ENCODE measurements at places on chromosomes 5 and 9.

GRCh38 chr5:79743846-79744605 is 54.4 kb downstream of the CMYA5 start:
- DNase-seq = no peak

GRCh38 chr5:92775711-92776615 is 805.1 kb downstream of the NR2F1-AS1 start:
- no peak for DNase-seq

- no peak for DNase-seq
Observed at GRCh38 chr9:121633119-121633714, 18.2 kb upstream of the DAB2IP start.

- no peak for DNase-seq
Observed at GRCh38 chr5:158451993-158452672, 593.2 kb upstream of the CLINT1 start.

- no peak for DNase-seq
Observed at GRCh38 chr9:136086213-136086881, 8.7 kb downstream of the NACC2 start.

- DNase-seq = no peak
Observed at GRCh38 chr9:76203373-76203772, 190.9 kb downstream of the RFK start.

GRCh38 chr5:170164921-170165320 is 59.2 kb downstream of the FOXI1 start:
- DNase-seq = no peak

- DNase-seq = no peak
Observed at GRCh38 chr9:123697686-123698085, 232.2 kb downstream of the DENND1A start.

- no peak for DNase-seq
Observed at GRCh38 chr5:134143431-134143830, 28.9 kb downstream of the TCF7 start.

- no peak for DNase-seq
Observed at GRCh38 chr5:55278778-55279177, 28.7 kb downstream of the DHX29 start.

GRCh38 chr9:134130503-134131375 is 5.1 kb upstream of the WDR5 start:
- no peak for DNase-seq

DNA sequence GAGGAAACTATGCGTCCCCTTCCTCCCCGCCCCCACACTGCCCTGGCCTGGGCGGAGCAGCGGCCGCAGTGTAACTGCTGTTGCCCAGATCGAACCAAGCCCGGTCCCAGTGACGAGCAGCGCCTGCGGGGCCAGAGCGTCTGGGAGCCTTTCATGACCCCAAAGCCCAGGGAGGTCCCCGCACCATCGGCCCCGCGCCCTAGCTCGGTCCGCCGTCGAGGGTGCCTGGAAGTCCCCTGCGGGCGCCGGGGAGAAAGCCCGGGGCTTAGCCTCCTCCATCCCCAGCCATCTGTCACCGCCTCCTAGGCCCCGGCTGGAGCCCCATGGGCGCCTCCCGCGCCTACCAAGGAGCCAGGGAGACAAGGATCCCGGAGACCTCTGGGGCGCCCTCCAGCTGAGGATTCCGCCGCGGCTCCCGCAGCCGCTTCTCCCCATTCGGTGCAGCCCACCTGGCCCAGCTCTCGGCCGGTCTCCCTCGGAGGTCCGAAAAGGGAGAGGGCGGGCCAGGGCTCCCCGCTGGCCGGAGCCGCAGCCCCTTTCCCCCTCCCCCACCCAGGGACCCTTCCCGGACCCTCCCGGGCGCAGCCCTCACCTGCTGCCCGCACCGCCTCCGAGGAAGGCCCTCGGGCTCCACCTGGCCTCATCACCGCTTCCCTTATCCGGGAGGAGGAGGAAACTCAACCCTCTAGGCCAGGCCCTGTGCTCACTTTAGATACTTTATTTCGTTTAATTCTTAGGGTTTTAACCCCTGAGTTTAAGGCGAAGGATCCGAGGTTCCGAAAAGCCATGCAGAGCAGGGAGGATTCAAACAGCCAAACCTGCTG is 45.6 kb downstream of the APTX start:
- no peak for DNase-seq

DNA sequence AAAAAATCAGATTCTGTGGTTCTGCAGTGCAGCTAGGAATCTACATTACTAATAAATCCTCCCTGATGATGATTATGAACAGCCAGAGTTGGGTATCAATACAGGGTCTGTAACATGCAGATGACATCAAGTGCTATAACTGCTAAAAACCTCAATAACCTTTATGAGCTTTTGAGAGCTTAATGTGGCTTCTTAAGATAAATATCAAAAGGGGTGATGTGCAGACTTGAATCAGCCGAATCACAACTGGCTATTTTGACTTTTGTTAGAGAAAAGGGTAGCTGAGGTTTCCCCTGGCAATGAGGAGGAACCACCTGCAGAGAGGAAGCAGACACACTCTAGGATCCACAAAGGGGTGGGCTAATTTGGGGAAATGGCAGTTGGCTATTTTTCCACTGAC is 30.2 kb downstream of the CAPSL start:
- DNase-seq = no peak

DNA sequence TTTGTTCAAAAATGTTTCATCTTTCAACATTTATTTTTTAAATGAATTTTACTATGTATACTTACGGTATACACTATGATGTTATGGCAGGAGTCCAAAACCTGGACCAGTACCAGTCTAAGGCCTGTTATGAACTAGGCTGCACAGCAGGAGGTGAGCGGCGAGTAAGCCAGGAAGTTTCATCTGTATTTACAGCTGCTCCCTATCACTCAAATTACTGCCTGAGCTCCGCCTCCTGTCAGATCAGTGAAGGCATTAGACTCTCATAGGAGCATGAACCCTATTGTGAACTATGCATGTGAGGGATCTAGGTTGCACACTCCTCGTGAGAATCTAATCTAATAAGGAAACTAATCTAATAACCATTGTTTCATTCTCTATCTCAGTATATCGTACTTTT is 715.5 kb upstream of the PTPRD start:
- DNase-seq = no peak

- DNase-seq = no peak
Observed at GRCh38 chr5:23440703-23441102, 66.7 kb upstream of the PRDM9 start.

DNA sequence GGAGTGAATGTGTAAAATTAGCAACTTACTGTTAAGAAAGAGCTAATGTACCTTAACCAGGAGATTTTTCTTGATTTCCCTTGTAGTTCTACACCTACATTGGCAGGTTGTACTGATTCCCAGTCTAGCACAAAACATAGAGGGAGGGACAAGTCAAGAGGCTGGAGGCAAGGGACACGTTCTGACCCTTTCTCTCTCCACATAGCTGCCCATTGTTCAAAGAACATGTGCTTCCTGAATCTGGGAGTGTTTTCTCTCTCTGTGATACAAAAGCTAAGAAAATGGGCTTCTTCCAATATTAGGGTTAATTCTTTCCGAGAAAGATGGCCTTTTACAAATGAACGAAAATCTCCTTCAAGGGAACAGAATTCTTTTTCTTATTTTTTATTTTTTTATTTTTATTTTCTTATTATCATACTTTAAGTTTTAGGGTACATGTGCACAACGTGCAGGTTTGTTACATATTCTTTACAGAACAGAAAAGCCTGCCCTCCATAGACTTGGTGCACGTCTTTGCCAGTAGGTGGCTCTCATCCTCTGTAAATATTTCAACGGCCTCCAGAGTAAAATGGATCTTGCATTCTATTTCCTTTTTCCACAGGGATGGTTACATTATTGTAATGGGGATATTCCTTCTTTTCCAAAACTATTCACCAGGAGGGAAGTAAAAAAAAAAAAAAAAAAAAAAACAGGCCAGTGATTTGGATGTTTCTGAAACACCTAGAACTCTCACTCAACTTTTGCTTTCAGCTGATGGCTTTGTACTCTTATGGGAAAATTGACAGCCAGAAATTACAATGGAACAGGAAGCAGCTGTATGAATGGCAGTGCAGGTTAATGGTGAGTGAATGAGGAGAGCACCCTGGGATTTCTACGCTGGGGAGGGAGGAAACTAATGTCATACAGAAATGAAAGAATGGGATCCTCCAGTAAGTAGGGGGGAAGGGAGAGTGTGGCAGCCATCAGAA is 13.1 kb upstream of the IFNA5 start:
- DNase-seq = peak; percentile 14

GRCh38 chr5:1817261-1818043 is 16.2 kb downstream of the NDUFS6 start:
- no peak for DNase-seq

DNA sequence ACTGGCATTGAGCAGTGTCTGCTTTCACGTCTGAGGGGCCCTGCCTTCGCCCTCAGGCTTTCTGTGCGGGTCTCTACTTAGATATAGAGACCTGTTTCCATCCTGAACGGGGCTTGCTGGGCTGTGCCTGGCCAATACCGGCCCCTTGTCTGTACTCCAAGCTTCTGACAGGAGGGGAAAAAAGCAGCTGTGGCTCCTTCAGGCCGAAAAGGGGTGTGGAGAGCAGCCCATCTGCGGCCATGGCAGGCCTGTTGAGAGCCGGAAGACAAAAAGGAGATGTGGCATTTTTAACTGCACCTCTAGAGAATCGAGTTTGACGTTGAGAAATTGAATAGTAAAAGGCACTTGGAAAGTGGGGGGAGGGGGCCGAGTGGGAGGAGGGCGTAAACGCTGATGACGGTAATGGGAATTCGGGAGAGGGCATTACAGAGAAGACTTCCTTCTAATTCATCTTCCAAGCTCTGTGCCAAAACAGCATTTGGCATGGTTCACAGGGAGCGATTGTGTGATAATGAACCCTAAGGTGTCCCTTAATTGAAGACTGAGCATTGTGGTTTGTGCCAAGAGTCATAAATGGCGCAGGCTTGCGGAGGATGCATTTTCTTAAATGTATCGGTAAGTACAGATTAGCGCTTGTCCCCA is 25.1 kb upstream of the PRDM12 start:
- no peak for DNase-seq

DNA sequence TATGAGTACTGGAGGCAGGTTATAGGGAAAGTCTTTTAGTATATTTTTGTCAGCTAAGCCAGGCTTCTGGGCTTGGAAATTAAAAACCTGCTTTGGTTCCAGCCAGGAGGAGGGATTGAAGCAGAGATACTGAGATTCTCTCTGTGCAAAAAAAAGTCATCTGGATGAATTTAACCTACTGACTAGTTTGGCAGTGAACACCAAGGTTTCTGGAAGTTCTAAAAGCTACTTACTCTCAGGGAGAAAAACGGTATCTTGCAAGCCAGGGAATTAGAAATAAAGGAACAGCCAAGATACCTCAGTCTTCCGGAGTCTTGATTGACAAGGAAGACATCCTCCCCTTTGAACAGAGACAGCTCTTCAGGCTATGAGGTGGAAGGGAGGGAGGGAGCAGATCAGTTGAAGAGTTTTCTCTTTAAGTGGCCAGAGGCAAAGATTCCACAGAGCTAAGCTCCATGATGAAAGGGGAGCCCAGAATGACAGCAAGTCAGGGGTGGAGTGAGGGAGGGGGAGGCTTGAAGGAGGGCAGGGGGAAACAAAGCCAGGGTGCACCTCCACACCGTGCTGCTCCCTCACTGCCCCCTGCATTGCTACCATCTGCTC is 8.3 kb upstream of the ZBTB34 start:
- no peak for DNase-seq

DNA sequence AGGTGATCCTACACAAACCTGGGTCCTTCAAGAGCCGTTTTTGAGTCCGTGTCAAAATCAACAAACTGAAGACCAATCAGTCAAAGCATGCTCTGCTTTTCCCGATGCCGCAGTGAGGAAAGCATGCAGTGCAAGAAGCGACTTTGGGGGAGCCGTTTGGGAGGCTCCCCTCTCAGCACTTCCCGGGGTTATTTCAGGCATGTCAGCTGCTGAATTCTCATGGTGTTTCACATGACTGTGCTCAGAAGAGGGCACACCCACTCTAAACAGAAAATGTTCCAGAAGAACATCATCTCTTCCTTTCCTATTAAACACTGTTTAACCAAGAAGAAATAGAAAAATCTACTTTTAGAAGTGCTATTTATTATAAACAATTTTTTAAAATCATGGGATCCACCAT is 125.5 kb downstream of the EPB41L4A start:
- no peak for DNase-seq

DNA sequence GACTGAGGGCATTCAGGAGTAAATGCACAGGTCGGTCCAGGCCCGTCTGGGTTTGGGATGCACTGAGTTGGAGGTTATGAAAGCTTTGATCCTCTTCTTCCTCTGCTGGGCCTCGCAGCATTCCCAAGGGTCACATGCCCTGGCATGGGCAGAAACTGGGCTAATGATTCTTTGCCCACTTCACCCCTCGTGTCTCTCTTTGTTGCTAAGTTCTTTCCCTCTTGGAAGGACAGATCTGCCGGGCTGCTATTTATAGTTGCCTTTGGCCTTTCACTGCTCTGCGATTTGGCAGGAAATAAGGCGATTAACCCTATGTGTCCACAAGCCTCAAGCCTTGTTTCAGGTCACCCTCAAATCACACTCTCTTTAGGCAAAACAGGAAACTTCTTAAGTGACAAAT is 66.9 kb downstream of the ENTREP1 start:
- no peak for DNase-seq

GRCh38 chr9:83434254-83434653 is 103.9 kb downstream of the FRMD3 start:
- DNase-seq = no peak

GRCh38 chr5:59506285-59506877 is 387.1 kb downstream of the PDE4D start:
- DNase-seq = no peak

GRCh38 chr5:137352095-137352494 is 147.0 kb downstream of the SPOCK1 start:
- DNase-seq = no peak

DNA sequence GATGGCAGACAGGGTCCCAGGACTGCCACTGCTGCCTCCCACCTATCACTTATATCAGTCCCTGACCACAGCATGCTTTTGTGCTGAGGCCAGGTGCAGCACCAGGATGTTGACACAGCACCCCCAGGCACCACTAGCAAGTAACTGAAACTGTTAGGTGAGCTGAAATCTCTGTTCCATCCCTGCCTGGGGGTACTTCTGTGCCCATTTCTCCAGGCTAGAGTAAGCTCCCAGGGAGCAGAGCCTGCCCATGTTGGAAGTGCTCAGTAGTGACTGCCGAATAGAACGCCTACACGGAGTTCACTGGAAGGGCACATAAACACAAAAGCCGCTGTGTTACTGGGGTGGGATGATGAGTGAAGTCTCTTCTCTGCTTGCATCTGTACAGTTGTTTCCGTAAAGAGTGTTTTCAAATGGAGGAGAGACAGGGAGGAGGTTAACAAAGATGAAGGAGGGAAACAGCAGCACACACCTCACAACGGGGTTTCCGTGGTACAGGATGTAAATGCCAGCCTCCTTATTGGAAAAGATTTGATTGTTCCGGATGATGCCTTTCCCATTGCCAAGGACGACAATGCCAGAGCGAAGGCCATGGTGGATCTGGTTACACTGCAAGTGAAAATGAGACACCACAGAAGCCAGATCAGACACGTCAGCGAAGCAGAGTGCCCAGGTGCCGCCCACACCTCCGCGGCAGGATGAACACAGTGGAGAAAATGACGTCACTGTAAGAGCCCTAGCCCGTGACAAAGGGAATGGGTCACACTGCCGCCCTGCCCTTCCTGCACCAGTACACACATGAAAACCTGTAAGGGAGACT is 43.1 kb downstream of the POLR1E start:
- peak; percentile 62 for DNase-seq

- no peak for DNase-seq
Observed at GRCh38 chr5:81638471-81638870, 112.4 kb downstream of the SSBP2 start.

All from effector CD4-positive, alpha-beta T cell (primary cell).